ENCODE measurements at places on chromosomes 4 and X.
A peak's percentile ranks its signal among the peaks of the same experiment; 100 is the strongest.

DNA sequence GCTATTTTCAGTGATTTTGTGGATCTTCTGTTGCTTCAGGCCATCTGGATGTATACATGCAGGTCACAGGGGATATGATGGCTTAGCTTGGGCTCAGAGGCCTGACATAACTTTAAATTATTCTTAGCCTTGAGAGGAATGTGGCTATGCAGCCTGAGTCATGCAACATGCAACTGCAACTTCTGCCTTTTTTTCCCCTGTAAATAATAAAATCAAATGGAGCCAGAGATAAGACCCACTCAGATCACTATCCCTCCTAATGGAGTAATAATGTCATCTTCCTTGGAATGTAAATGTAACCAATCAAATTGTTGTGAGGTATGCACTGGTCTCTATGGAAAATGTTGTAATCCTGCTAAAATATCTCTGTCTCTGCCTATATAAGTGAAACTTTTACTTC is 54.9 kb downstream of the MAGEB17 start:
- DNase-seq: no peak

- DNase-seq: no peak
Observed at GRCh38 chr4:132333724-132334047, 815.4 kb upstream of the PCDH10 start.

DNA sequence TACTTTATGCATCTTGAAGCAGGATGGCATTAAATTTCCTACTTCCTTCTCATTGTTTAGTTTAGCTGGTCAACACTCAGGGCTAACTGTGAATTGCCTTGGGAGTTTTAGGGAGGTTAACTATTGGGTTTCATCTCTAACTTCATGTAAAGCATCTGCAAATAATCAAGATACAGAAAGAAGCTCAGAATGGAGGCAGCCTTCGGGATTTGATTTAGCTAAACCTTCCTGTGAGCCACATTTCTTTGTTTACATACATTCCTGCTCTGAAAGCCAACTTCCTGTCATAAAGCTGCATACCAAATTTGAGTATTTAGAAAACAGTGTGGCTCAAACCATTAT is 131.7 kb upstream of the PCDH18 start:
- DNase-seq: peak; percentile 37

DNA sequence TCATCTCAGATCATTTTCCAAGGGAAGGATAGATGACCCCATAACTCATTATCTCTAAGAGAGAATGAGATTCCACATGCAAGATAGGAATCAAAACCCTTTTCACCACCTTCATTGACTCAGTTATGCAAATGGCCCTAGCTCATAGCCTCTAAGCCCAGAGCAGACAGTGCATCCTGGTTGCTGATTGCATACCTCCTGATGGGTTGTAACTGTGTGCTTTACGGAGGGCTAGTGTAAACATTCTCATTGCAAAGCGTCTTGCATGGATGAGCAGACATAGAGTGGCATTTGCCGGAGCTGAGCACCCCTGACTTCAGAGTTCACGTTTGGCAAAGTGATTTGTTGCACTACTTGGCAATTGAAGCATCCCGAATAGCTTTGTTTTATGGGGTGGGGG is 151.0 kb downstream of the VCX3A start:
- DNase-seq: peak; percentile 6

- no peak for DNase-seq
Observed at GRCh38 chrX:57677132-57677858, 2.8 kb downstream of the NLRP2B start.
